ENCODE measurements at places on chromosomes 3 and 15.

GRCh38 chr3:160403028-160403545, 3.6 kb downstream of the SMC4 start:
- peak; percentile 17 for DNase-seq

- DNase-seq = no peak
Observed at GRCh38 chr3:37739579-37740290, 121.9 kb upstream of the CTDSPL start.

DNA sequence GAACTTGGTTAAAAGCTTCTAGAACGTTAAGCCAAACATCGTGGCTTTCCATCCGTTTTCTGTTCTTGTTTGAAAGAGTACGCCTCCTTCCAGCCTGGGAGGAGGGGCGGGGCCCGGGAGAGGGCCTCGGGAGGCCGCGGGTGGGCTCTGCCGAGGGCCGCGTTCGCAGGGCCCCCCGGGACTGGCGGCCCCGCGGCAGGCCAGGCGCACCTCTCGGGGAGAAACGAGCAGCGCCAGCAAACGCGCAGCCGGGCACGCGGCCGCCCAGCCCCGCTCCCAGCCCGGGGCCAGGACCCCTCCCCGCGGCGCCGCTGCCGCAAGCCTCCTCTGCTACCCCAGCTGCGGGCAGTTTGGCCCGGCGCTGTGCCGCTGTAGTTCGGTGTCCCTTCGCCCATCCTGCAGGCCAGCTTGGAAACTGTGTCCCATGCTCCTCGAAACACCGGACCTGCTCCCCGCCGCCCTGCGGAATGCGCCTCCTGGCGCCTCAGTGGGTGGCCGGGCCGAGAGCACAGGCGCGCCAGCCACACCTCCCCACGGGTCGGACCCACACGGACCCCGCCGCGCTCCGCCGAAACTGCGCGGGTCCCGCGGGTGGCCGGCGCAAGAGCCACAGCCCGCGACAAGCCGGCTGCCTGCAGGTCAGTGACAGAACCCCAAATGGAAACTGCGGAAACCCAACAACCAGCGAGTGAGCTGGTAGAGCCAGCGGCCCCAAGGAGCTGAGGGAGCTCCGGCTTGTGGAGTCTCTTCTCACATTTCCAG, 2.3 kb downstream of the OCA2 start:
- no peak for DNase-seq

DNA sequence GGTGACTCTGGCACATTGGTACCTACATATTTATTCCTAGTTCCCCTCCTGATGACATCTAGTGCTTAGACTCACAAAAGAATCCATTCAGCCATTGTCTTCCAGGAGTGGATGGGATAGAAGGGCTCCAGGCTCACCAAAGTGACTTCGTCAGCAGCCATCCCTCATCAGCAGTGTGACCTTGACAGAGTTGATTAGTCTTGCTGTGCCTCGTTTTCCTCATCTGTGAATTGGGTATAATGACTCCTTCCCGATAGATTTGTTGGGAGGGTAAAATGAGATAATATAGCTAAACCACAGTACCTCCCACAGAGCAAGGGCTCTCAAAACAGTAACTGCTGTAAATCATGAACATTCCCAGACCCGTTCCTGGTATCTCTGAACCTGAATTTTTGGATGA, 10.7 kb downstream of the ACAN start:
- no peak for DNase-seq

DNA sequence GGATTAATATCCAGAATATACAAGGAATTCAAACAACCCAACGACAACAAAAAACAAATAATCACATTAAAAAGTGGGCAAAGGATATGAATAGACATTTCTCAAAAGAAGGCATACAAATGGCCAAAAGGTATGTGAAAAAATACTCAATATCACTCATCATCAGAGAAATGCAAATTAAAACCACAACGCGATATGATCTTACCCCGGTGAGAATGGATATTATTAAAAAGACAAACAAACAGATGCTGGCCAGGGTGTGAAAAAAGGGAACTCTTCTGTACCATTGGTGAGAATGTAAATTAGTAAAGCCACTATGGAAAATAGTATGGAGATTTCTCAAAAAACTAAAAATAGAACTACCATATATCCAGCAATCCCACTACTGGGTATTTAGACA, 43.5 kb upstream of the MEF2A start:
- no peak for DNase-seq

GRCh38 chr15:71145648-71146047, 30.4 kb downstream of the THSD4 start:
- no peak for DNase-seq

DNA sequence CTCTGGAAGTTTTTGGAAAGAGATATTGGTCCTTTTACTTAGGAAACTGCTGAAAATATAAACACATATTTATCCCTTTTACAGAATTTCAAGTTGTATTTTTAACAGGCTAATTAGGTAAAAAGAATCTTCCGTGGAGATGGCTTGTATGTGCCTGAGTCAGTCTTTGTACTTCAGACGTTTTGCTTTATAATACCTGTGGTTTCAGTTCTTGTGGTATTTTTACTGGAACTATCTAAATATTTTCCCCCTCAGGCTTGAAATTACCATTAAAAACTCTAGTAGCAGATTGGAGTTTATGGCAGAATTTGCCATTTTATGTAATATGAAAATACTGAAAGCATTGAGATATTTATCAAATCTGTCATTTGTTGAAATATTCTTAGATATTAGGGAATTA, 151.6 kb upstream of the CGNL1 start:
- DNase-seq = peak; percentile 83

- no peak for DNase-seq
Observed at GRCh38 chr3:16975083-16975482, 90.3 kb downstream of the PLCL2 start.

- DNase-seq = peak; percentile 46
Observed at GRCh38 chr15:31440754-31441311, 114.2 kb downstream of the KLF13 start.

- DNase-seq = peak; percentile 91
Observed at GRCh38 chr3:73502609-73503583, 121.8 kb downstream of the PDZRN3 start.

- no peak for DNase-seq
Observed at GRCh38 chr3:87674397-87675161, 384.2 kb downstream of the CGGBP1 start.

DNA sequence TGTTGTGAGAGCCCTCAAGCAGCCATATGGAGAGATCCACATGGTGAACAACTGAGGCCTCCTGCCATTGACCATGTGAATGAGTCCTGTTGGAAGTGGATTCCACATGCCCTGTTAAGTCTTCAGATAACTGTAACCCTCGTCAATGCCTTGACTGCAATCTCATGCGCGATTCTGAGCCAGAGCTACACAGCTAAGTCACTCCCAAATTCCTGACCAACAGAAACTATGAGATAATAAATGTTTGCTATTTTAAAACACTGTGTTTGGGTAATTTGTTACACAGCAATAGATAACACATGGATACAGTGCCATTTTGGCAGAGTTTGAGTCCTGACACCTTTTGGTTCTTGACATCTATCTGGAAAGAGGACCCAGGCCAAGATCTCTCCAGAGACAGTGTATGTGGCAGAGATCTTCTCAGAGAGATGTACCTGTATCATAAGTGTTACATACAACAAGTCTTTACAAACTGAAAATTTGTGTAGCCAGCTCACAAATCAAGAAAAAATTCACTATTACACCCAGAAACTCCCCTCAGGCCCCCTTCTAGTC, 34.5 kb upstream of the BNC1 start:
- no peak for DNase-seq

DNA sequence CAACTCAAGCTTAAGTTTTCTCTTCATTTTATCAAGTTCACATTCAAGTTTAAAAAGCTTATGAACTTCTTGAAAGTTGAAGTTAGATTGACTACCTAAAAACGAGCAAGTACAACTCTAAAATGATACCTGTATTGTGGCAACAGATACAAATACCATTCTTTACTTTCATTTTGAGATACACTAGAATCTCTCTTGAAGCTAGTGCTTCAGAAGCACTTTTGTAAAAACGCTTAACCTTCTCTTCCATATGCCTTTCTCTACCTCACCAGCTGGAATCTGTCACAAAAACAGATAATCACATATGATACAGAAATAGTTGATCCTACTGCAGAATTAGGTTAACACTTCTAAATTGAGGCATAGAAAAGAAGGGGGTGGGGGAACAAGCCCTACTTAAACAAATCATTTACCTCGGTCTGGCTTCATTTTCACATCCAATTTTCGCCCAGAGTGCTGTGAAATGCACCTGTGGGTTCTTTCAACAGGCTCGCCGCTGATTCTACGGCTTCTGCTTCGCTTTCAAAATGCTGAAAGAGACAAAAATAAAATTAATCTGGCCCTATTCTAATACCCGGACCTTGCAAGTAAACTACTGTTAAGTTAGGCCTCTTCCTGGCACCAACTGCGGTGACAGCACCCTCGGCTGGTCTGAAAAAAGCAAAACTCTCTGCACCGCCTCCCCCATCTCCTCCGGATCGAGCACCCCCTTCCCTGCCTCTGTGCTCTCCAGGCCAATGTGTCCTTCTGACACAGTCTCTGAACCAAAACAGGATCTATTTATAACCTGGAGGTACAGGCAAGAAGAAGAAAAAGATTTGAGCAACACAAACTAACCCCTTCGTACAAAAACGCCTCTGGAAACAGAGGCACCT, 1.4 kb downstream of the ATOSA start:
- peak; percentile 67 for DNase-seq

DNA sequence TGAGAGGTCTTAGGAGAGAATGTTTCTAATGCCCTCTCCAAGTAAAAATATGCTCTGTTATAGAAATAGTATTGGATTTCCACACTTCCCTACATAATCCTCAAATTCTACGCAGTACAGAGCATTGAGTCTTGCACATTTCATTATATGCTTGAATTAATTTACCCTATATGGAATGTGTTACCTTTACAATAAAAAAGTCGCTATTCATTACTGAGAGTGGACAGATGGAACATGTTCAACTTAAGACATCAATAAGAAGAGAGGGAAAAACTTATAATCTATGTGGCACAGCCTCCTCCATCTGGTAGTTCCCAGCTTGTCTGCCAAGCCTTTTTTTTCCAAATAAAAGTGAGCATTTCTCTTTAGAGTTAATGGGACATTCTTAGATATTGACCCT, 417.9 kb downstream of the MECOM start:
- no peak for DNase-seq

- DNase-seq = no peak
Observed at GRCh38 chr3:176655404-176656094, 541.7 kb downstream of the TBL1XR1 start.

GRCh38 chr15:94432279-94432678, 200.9 kb downstream of the MCTP2 start:
- no peak for DNase-seq

DNA sequence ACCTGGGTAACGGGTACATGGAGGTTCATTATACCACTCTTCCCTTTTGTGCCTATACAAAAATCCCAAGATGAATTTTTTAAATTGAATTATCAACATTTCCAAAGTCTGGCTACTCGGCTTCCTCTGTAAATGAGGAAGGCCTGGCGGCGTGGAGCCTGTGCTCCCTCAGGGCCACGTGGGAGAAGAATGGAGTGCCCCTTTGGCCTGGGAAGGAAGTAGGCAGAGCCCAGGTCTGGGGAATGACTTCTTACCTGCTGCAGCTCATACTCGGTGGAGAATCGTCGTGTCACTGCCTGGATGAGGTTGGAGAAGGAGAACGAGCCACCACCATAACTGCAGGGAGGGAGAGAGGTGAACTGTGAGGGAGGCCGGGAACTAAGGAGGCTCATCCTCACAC, 14.1 kb downstream of the MESP2 start:
- DNase-seq = no peak

GRCh38 chr3:69425249-69425648, 39.4 kb upstream of the FRMD4B start:
- DNase-seq = peak; percentile 45

- no peak for DNase-seq
Observed at GRCh38 chr3:184982076-184982475, 170.1 kb downstream of the VPS8 start.

DNA sequence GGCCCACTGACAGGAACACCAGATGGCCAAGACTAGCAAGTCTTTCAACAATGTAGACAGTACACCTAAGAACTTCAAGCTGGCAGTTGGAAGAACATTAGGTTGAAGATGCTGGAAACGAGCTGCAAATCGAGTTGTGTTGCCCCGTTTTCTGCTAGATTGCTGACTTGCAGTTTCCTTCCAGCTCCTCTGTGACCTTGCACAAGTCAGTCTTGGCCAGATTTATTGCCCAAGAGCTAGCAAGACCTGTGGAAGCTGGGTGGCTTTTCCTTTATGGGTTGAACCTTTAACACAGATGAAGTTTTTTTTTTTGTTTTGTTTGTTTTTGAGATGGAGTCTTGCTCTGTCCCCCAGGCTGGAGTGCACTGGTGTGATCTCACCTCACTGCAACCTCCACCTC, 2.9 kb upstream of the RBM6 start:
- no peak for DNase-seq

GRCh38 chr3:47225310-47225906, 57.2 kb downstream of the KIF9 start:
- peak; percentile 36 for DNase-seq

- DNase-seq = no peak
Observed at GRCh38 chr15:53910852-53911251, 67.4 kb upstream of the UNC13C start.

- DNase-seq = peak; percentile 83
Observed at GRCh38 chr3:195270817-195271409, at the start of gene XXYLT1. XXYLT1 (minus strand) TSS chr3:195271159; CDS start chr3:195271058, 101 bp downstream.

DNA sequence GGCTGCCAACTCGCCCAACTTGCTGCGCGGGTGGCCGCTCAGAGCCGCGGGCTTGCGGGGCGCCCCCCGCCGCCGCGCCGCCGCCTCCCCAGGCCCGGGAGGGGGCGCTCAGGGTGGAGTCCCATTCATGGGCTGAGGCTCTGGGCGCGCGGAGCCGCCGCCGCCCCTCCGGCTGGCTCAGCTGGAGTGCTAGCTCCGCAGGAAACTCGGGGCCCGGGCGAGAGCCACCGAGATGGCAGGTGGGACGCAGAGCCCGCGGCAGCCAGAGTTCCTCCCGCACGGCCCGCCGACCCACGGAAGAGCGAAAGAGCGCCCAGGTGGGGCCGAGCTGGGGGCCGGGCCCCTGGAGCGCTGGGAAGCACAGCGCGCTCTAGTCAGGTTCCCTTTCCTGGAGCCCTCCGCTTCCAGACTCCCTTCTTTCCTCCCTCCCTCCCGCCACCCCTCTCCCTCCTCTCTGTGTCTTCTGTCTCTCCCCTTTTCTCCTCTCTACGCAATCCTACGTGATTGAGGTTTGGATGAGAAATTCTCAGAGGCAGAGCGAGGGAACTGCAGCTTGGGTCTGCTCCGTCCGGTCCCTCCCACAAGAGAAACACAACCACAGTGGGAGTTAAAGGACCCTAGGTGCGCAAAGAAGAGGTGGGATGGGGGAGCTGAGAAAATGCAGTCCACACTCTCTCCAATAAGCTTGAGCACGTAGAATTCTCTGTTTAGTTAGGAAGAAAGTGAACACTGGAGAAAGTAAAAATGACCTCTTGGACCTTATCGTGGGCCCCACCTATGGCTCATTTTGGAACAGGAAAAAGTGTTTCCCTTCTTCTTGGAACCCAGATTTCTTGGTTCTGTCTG, 317.3 kb downstream of the FGF12 start:
- peak; percentile 31 for DNase-seq

DNA sequence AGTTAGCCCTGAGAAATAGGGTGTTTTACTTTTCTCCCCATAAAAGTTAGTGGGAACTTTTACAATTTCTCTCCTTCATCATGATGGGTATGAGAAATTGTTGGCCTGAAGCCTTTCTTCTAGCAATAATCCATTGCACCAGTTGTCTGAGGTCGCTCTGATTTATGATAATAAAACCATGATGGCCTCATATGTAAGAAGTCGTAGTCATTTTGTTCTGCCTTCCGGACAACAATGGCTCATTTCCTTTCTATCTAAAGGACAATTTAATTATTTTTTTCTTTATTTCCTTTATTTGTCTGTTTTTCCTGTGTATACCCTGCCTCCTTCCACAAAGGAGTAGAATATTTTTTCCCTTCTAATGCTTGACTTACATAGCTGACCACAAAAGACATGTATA, 31.6 kb upstream of the GNB4 start:
- no peak for DNase-seq

Measured in iris pigment epithelial cell (primary cell).